ENCODE measurements at places on chromosomes 16 and 17.

DNA sequence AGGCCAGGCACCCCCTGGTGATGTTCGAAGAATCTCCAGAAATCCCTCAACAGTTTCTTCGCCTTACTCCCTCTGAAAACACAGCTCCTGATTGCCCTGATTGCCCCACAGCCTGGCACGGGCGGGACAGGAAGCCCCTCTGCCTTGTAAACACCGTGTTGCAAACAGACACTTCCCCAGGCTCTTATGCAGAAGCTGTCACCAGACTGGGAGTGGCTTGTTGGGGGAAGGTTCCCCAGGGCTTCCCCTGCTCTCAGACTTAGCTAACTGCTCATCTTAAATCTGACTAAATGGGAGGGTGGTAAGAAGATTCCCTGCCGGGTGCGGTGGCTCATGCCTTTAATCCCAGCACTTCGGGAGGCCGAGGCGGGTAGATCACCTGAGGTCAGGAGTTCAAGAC lies 11.2 kb downstream of the PIK3R5 start:
- DNase-seq: no peak

DNA sequence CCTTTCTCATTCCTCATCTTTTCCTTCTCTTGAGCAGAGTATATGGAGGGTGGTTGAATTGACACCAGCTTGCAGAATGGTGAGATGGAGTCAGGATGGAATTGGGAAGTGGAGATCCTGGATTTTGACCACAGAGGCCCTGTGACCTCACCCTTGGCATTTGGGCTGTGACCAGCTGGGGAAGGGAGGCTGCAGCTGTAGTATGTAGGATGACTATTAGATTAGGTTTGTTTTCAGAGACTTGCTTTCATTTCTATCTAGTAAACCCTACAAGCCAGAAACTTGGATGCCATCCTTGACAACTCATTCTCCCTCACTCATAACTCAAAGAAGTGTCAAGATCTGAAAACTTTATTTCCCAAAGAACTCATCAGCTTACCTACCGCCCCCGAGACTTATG lies 5.9 kb downstream of the GNGT2 start:
- DNase-seq: no peak

DNA sequence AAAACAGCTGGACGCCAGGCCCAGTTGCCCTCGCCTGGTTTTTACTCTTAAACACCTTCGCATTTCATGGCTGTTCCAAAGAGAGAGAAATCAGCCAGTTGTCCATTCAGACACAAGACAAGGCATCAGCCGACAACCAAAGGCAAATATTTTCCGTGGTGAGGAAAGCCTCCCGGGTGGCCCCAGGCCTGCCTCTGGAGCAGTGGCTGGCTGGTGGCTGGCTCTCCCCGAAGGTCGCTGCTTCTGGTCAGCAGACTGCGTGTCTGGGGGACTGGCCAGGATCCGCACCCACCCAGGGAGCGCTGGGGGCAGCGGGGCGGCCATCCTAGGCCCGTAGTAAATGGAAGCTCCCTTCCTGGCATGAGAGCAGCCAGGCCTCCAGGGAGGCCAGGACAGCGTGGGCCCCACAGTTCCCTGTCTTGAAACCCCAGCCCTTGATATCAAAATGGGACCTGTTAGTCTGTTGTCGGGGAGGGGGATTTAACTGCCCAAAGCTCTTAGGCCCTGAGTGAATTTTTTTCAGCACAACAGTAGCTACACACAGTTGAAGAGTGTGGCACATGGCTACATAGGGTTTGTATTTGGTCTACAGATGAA lies 57.7 kb downstream of the SREBF1 start:
- no peak for DNase-seq

- DNase-seq: no peak
Observed at GRCh38 chr16:79099716-79100115, 500.8 kb downstream of the MAF start.

DNA sequence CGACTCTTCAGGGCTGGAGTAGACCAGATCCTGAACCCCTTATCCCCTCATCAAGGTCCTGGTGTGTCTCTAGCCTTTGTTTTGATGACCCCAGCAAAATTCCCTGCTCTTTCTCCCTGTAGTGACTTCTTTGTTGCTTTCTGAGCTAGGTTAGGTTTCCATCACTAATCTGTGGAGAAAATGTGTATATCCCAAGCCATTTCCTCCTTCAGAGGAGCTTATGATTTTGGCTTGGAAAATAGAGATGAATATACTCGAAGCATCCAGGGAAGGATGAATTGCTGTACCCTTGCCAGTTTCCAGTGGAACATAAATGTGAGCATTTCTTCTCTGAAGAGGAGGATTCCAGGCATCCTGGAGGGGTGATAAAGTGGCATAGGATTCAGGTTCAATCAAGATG lies 55.8 kb downstream of the KSR1 start:
- no peak for DNase-seq

DNA sequence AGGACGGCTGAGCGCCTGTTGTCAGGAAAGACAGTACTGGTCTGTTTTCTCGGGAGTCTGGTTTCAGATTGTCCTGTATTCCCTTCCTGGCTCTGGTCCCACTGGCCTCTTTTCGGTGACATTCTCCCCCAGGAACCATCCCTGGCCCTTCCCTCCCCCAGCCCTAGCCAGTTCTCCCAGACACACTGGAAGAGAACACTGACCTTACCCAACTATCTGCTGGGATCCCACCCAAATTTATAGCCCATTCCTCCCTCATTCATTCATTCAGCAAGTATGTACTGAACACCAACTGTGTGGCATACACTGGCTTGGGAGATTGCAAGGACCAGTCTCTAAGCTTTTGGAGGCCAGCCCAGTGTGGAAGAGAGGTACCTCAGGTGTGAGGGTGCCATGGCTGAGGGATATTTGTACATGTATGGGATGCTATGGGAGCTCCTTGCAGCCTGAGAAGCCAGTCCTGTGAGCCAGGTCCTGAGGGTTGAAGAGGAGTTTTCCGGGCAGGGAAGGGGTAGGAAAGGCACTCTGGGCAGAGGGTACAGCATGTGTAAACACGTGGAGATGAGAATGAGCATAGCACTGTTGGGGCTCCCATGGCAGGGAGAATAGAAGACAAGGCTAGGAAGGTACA lies 5.2 kb downstream of the RND2 start:
- no peak for DNase-seq

- DNase-seq: no peak
Observed at GRCh38 chr17:62617894-62618472, 9.5 kb upstream of the MRC2 start.

DNA sequence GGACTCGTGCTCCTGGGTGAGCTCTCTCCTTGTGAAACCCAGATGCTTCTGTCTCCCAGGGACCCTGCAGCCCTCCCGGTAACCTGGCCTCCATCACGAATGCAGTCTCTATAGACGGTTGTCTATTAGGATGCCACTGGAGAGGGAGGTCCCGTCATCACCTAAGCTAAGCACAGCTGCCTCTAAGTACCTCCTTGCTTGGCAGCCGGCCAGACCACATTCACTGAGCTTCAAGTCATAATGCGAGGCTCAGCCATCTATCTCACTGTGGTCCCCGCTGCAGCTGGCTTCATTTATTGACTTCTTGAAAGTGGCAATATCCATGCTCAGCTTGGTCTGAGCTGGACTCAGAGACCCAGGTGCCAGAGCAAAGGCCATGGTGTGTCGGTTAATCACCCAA lies 74.5 kb upstream of the HSBP1 start:
- DNase-seq: no peak

DNA sequence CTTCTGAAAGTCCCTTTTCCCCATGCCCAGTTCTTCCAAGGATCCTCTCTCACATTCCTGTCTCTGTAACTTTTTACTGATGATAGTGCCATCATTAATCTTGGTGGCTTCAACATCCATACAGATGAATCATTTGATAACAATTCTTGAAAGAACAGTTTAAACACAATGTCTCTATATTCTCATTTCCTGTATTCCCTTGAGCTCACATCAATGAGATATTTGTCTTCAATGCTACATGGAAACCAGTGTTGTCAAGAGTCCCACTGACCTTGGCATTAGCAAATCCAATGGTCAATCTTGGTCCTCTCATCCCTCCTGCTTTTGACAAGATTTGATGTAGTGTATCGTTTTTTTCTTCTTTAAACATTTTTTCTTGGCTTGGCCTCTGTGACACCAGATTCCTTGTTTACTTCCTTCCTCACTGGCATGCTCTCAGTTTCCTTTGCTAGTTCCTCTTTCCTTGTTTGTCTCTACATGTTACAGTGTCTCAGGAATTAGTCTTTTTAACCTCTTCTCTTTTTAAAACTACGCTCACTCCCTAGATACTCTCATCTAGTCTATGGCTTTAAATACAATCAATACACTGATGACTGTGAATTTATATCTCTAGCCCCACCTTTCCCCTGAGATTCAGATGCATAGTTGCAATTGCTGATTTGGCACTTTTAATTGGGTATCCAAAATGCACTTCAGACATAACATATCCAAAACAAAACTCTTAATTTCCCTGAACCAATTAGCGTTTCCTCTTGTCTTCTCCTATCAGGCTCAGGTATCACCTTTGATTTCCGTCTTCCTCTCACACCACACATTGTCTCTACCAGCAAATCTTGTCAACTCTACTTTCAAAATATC lies 134.0 kb downstream of the MYO1D start:
- DNase-seq: no peak

DNA sequence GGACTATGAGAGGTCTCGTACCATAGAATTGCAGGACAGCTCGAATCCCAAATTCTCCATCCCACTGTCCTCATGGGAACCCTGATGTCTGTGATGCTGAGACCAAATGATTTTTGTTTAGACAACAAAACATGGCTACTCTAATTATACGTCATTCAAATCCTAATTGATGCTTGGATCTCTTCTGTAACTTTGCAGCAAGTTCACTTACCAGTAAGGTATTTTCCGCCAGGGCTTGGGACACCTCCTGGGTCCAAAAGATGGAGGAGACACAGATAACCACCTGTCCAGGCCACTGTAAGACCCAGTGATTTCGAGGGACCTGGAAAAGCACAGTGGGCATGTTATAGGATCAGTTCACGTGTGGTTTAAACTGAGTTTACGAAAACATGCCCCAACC lies 92.8 kb downstream of the DNAH3 start:
- no peak for DNase-seq

GRCh38 chr17:8430966-8431365 lies 4.7 kb upstream of the NDEL1 start:
- DNase-seq: no peak
